SJCRH30 (cell line): ENCODE measurements at places on chromosomes 1 and 21. TPM values are rescaled to one million over a fixed set of nuclear protein-coding genes. Genes with fewer than 3 reads are reported as not detected.

- no peak overlapping the region for H3K4me3 ChIP-seq
- H3K4me1 ChIP-seq = no peaks in the 10 kb centered on the region
- no peak for DNase-seq
- no peak overlapping the region for H3K27ac ChIP-seq
These were observed 356.5 kb upstream of the DUSP10 start for GRCh38 chr1:222098404-222098803.

DNA sequence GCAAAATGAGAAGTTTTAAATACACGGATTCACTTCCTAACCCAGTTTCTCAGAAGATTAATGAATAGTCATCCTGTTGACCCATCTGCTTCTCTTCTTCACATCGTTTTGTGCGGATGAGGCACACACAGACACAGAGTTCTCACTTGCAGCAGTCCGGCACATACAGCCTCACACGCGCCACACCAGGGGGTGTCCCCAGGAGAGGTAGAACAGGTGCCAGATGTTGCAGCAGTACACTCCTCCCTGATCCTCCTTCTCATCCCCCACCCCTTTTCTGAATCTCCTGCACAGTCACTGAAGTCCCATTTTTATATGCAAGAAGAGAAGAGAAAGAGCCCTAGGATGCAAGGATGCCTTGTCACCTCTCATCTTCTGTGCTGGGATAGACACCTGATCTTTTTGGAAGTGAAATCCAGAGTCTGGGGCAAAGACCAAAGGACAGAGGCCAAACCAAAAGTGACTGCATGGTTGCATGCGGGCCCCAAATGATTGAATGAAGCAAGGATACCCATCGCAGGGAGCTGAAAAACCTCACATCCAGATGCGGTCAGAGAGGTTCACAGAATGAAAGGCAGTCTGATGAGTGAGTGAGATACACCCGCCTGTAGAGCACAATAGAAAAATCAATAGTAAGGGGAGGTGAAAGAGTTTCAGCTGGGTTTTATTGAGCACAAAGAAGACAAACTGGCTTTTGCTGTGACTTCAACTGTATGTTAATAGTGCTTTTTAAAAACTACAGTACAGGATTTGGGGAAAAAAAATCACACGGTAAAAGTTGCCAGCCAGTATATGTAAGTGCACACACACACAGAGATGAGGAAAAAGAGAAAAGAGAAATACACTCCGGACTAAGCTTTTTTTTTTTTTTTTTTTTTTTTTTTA is 28.9 kb downstream of the PBX1 start:
- H3K27ac ChIP-seq = peak overlapping the region; percentile 71; the same call in 1 of the 2 replicates
- H3K27me3 ChIP-seq = no peaks in the 10 kb centered on the region
- peaks cover 15% of the 10 kb centered on the region for H3K4me1 ChIP-seq
- no peak for DNase-seq

DNA sequence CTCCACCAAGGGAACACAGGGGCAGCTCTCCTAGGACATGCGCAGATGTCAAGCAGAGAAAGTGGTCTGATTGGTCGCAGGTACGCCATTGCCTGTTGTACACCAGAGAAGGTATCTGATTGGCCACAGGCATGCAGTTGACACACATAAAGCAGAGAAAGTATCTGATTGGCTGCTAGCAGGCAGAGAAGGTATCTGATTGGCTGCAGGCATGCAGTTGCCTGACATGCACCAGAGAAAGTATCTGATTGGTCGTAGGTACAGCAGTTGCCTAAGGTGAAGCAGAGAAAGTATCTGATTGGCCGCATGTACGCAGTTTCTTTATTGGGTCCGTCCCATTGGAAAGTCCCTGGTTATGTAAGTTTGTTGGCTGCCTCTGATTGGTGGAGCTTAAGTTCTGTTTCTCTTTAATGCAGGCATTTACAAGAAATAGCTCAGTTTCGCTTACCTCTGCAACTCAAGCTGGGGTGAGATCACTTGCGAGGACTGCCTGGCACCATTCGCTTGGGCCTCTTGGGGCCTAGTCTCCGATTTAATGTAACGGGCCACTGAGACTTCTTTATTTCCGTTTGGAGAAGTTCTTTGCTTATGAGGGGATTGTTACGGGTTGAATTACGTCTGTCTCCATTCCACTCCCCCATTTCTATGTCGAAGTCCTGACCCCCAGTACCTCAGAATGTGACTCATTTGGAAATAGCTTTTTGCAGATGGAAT is 74.2 kb downstream of the SIK1 start:
- no peak overlapping the region for H3K4me3 ChIP-seq
- no peaks in the 10 kb centered on the region for H3K36me3 ChIP-seq
- H3K27me3 ChIP-seq = no peaks in the 10 kb centered on the region
- no peak overlapping the region for H3K27ac ChIP-seq
- no peak for DNase-seq

DNA sequence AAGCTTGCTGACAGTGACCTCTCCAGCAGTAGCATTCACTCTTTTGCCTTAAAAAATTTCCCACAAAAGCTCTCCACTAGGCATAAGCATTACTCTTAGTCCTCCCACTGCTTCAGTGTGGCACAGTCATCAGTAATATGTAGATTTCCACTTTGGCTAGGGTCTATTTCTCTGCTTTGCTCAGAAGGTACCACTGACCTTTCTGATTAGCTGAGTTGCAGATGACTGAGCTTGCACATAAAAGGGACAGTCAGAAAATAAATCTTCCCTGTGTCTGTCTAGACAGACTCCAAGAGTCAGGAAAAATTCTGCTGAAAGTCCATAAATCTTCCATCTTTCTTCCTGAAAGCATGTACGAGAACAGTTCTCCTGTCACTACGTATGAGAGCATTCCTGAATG is 56.6 kb upstream of the APP start:
- DNase-seq = no peak
- no peak overlapping the region for H3K4me3 ChIP-seq
- H3K27me3 ChIP-seq = no peaks in the 10 kb centered on the region

- H3K4me1 ChIP-seq = peaks cover 22% of the 10 kb centered on the region
- H3K36me3 ChIP-seq = no peaks in the 10 kb centered on the region
- H3K27me3 ChIP-seq = no peaks in the 10 kb centered on the region
- no peak overlapping the region for H3K27ac ChIP-seq
- no peak overlapping the region for H3K4me3 ChIP-seq
- no peak for DNase-seq
These were observed 172.2 kb downstream of the SDCCAG8 start for GRCh38 chr1:243428084-243428483.

DNA sequence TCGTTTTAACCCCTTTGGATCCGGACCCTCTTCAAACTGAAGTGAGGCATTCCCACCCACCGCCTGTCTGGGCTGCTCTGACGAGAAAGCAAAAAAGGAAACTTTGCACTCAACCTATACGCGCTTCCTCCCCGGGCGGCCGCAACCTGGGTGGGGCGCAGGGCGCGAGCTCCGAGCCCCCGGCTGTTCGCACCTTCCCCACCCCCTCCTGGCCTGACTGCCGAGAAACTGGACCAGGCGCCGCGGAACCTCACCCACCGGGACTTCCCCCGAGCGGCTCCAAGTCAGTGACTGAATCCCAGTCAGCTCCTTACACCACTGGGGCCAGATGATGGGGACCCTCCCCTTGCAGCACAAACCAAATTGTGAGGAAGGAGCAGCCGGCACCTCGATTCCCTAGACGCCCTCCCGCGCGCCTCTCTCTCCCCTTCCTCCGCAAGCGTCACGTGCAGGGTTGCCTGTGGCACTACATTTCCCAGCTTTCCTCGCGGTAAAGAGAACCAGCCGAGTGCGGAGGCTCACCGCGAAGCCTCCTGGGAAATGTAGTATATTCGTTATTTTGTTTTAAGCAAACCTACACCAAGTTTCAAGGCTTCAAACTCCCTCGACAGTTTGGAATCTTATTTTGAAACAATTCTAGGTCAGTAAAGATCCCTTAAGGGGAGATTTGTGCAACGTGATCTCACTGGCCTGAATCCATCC is at the start of gene RAB29:
Gene RAB29 (minus strand): TSS at position 468 of the 702 bp plus-strand sequence. CDS start 526 bp downstream, outside the sequence.
- peaks cover 3% of the 10 kb centered on the region for H3K4me1 ChIP-seq
- H3K27ac ChIP-seq = peak within 1 kb of the TSS; percentile 34
- peak within 1 kb of the TSS; percentile 79 for H3K4me3 ChIP-seq
- no peaks in the 10 kb centered on the region for H3K27me3 ChIP-seq
- peak; percentile 93 for DNase-seq

DNA sequence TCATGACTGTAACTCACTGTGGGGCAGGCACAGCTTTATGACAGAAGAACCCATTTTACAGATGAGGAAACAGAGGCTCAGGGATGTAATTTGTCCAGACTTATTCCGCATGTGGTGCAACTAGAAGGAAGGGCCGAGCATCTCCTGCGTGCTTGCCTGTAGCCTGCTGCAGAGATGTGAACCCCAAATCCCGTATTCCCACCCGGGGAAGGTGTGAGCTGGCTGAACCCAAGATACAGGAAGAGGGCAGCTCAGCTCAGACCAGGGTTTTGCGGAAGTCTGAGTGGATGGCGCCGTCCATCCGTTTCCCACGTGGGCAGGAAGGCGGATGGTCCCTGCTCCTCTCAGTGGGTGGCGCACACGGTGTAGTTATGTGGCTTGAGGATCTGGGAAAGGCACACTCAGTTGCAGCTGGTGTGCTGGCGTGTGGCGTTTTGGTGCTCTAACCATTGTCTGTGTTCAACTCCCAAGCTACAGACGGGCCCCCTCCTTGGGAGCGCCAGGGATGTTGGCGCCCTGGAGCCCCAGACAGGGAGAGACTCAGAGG is 1.2 kb downstream of the CROCC start:
- no peaks in the 10 kb centered on the region for H3K36me3 ChIP-seq
- H3K4me1 ChIP-seq = peaks cover 11% of the 10 kb centered on the region; the same call in 1 of the 2 replicates
- DNase-seq = no peak
- H3K27me3 ChIP-seq = no peaks in the 10 kb centered on the region
- no peak overlapping the region for H3K4me3 ChIP-seq

DNA sequence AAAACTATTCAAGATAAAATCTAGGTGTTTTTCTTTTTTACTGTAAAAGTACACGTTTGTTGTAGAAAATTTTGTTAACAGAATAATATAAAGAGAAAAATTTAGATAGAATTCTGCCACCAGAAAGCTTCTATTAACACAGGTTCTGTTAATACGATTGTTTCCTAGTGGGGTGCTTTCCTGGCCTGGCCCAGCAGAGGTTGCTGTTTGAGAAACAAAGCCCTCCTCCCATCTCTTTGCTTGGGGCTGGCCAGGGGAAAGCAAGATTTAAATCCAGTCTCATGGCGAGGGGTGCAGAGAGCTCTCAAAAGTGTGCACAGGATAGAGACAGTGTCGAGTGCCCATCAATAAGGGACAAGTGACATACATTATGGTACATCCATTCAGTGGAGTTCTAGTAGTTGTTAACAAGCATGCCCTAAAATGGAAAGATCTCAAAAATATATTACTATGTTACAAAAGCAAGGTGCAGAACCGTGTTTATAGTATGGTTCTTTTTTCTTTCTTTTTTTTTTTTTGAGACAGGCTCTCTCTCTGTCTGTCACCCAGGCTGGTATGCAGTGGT is 14.6 kb upstream of the ACBD3 start:
- no peak overlapping the region for H3K27ac ChIP-seq
- H3K27me3 ChIP-seq = no peaks in the 10 kb centered on the region
- no peaks in the 10 kb centered on the region for H3K4me1 ChIP-seq
- H3K36me3 ChIP-seq = no peaks in the 10 kb centered on the region
- no peak overlapping the region for H3K4me3 ChIP-seq

DNA sequence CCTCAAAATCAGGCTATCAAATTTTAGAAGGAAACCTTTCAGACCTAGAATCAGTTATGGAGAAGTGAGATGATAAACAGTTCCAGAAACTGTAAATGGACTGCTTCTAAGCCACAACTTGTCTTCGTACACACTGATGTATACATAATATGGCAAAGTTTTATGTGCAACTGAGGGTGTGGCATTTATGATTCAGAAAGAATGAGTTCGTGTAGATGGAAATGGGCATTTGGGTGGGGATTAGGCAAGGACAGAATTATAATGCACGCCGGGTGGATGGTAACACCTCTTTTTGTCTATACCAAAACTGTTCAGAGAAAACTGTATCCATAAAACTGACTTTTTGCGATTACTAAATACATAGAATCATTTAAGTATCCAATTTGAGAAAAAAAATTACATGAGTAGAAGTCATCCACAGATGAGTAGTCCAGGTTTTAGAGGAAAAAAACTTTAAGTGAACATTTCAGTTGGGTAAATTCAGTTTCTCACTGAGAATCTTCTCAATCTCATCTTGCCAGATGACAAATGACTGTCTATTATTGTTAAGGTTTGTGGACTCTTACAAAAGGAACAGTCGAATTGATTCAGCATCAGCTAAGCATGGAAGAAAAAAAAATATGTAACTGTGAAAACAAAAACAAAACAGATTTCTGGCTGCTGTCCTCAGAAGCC is 22.5 kb downstream of the ERRFI1 start:
- no peaks in the 10 kb centered on the region for H3K27me3 ChIP-seq
- H3K27ac ChIP-seq = no peak overlapping the region
- no peak overlapping the region for H3K4me3 ChIP-seq
- peaks cover 16% of the 10 kb centered on the region for H3K4me1 ChIP-seq

DNA sequence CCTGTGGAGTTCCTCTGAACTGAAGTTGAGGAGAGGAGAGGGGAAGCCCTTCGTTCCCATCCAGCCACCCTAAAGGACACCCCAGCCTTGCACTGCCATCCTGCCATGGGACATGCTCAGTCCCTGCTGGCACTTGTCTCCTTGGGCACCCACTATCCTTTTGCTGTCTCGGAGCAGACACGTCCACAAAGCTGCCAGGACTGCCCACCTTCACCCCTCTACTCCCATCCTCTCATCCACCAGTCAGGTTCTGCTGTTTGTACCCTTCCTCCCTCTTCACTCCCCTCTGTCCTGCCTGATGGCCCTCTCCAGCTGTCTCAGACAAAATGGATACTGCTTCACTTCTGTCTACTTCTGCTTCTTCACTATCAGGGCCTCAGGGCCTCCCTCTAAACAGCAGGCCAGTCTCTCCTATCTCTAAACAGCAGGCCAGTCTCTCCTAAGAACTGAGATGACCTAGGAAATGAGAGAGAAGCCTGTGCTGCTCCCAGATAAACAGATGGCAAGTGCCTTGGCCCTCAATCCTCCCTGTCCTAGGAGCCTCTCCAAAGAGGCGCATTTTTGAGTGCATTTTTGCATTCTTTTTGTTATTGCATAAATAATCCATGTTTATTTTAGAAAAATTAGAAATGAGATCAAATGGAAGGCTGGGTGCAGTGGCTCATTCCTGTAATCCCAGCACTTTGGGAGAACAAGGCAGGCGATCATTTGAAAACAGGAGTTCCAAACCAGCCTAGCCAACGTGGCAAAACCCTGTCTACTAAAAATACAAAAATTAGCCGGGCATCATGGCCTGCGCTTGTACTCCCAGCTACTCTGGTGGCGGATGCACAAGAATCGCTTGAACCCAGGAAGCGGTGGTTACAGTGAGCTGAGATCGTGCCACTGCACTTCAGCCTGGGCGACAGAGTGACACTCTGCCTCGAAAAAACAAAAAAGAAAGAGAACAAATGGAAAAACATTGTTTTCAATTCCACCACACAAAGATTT is 4.4 kb upstream of the PYCR2 start:
- H3K27ac ChIP-seq = no peak overlapping the region
- 0 out of 2 replicates have a peak, but pooled peaks cover 2% of the 10 kb centered on the region for H3K4me1 ChIP-seq
- H3K36me3 ChIP-seq = no peaks in the 10 kb centered on the region
- no peak overlapping the region for H3K4me3 ChIP-seq
- no peaks in the 10 kb centered on the region for H3K27me3 ChIP-seq

GRCh38 chr21:37136261-37136660 is 63.2 kb downstream of the TTC3 start:
- H3K4me1 ChIP-seq = peaks cover 13% of the 10 kb centered on the region; the same call in 1 of the 2 replicates
- H3K4me3 ChIP-seq = no peak overlapping the region
- H3K27ac ChIP-seq = no peak overlapping the region

The ZNF683 gene
- total RNA-seq = not detected in 2 replicates

The C8B gene
- total RNA-seq = not detected in 2 replicates

The RNASEL gene
- total RNA-seq = 1.2 and 1.5 TPM in 2 replicates

The ITPKB gene
- total RNA-seq = 22.5 and 23.2 TPM in 2 replicates

The HLX gene
- 15.4 and 17.0 TPM in 2 replicates for total RNA-seq

The WNT9A gene
- total RNA-seq = 0.79 and 1.1 TPM in 2 replicates

The INTS11 gene
- 66.0 and 78.7 TPM in 2 replicates for total RNA-seq

The ZNF648 gene
- total RNA-seq = not detected in 2 replicates
